ENCODE measurements at places on chromosomes 12 and 14. TPM values are rescaled to one million over a fixed set of nuclear protein-coding genes. Genes with fewer than 3 reads are reported as not detected.

DNA sequence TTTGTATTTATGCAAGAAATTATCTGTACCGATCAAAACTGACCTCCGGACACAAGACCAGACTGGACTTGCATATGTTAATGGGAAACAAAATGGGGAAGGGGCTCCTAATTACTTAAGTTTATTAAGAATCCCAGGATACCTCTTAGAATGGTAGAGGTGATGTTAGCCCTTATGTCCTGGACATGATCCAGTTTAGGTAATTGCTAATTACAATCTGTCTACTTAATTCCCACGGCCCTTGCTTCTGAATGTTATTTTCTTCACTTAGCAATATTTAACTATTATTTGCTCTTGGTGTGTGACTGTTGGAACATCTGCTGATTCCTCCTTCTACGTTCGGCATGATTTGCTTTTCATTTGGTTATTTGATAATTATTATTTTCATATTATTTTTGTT lies 644.0 kb downstream of the DIO2 start:
- no peak overlapping the region for H3K4me3 ChIP-seq
- no peaks in the 10 kb centered on the region for H3K27me3 ChIP-seq
- no peak overlapping the region for H3K27ac ChIP-seq
- no peak for DNase-seq

DNA sequence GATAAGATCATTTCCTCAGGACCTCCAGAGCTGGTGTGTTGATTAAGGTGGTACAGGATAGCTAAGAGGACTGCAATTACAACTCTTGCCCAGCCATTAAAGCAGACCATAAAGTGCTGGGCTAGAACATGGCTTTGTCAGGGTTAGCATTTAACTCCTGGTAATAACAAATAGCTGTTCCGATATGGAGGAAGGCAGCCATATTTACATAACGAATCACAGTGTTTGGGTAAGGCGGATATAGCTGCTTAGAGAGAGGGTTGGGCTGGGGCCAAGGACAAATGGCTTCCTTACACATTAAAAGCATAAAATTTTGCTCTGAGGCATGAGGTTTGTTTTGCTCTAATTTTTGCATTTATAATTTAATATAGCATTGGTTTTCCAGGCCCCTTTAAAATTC lies 297.7 kb upstream of the DDHD1 start:
- no peak overlapping the region for H3K4me3 ChIP-seq
- no peak for DNase-seq
- H3K36me3 ChIP-seq: no peaks in the 10 kb centered on the region
- no peaks in the 10 kb centered on the region for H3K27me3 ChIP-seq
- H3K27ac ChIP-seq: no peak overlapping the region
- H3K4me1 ChIP-seq: no peaks in the 10 kb centered on the region

GRCh38 chr14:94213741-94214140 lies 39.6 kb downstream of the PPP4R4 start:
- H3K36me3 ChIP-seq: no peaks in the 10 kb centered on the region
- H3K4me3 ChIP-seq: no peak overlapping the region
- H3K27me3 ChIP-seq: peaks cover 7% of the 10 kb centered on the region
- no peaks in the 10 kb centered on the region for H3K4me1 ChIP-seq

GRCh38 chr12:121017966-121018491 lies 1.7 kb upstream of the C12orf43 start:
- peaks cover 32% of the 10 kb centered on the region for H3K36me3 ChIP-seq
- peaks cover 19% of the 10 kb centered on the region for H3K4me1 ChIP-seq
- H3K4me3 ChIP-seq: no peak overlapping the region

GRCh38 chr12:7747246-7747645 lies at the start of gene CLEC4C:
Gene CLEC4C, minus strand, starts transcription at chr12:7747375. Its CDS starts 27 bp downstream, at chr12:7747348.
- H3K4me1 ChIP-seq: peaks cover 8% of the 10 kb centered on the region
- H3K4me3 ChIP-seq: no peak within 1 kb of the TSS
- no peaks in the 10 kb centered on the region for H3K36me3 ChIP-seq
- no peak within 1 kb of the TSS for H3K27ac ChIP-seq

DNA sequence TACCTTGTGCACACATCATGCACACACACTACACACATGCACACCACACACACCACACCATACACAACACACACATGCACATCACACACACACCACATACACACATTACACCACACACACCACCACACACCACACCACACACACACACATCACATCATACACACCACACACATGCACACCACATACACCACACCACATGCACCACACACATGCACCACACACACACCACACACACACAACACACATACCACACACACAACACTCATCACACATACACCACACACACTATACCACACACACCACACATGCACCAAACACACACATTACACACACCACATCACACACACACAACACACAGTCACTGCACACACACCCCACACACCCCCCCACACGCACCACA lies 38.1 kb downstream of the SDR9C7 start:
- H3K36me3 ChIP-seq: no peaks in the 10 kb centered on the region
- peaks cover 2% of the 10 kb centered on the region for H3K4me1 ChIP-seq
- H3K27me3 ChIP-seq: peaks cover 8% of the 10 kb centered on the region
- H3K27ac ChIP-seq: no peak overlapping the region
- no peak for DNase-seq

DNA sequence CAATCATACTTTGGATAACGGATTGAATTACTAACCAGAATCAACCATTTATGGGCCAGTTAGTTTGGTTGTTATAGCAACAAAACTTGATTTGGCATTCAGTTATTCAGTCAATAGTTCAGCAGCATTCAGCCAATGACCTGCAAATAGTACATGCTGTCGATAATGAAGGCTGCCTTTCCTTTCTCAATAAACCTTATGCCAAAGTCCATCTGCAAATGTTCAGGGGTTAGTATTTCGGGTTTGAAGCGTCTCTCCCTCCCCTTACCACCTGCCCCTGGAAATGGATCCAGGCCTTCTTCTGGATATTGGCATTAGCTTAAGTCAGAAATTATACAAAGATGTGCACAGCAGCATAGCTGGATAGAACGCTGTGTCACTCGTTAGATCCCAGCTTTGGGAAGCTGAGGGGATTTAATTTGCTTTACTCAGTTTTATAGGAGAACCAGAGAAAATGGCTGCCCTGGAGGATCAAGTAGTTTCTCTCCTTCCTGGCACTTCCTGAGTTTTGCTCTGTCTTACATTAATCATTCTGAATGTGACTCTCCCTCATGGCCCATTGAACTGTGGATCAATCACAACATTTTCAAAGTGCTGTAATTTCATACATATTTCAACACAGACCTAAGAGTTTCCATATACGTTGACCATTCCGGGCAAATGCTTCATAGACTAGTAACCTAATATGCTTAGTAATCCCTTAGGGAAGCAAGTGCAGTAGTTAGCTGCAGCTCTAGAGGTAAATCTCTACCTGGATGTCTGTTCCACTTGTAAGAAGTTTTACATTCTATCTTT lies 46.7 kb upstream of the PTPRR start:
- no peak for DNase-seq
- no peaks in the 10 kb centered on the region for H3K27me3 ChIP-seq
- no peak overlapping the region for H3K4me3 ChIP-seq
- H3K36me3 ChIP-seq: no peaks in the 10 kb centered on the region
- H3K4me1 ChIP-seq: no peaks in the 10 kb centered on the region

GRCh38 chr14:55789406-55789805 lies 209.4 kb downstream of the KTN1 start:
- H3K4me1 ChIP-seq: no peaks in the 10 kb centered on the region
- no peak overlapping the region for H3K4me3 ChIP-seq
- no peak for DNase-seq
- H3K36me3 ChIP-seq: no peaks in the 10 kb centered on the region
- H3K27ac ChIP-seq: no peak overlapping the region
- H3K27me3 ChIP-seq: peaks cover 13% of the 10 kb centered on the region

- no peaks in the 10 kb centered on the region for H3K36me3 ChIP-seq
- no peak for DNase-seq
- no peaks in the 10 kb centered on the region for H3K27me3 ChIP-seq
- no peaks in the 10 kb centered on the region for H3K4me1 ChIP-seq
These were observed 520.1 kb downstream of the RMST start for GRCh38 chr12:97982684-97983083.

DNA sequence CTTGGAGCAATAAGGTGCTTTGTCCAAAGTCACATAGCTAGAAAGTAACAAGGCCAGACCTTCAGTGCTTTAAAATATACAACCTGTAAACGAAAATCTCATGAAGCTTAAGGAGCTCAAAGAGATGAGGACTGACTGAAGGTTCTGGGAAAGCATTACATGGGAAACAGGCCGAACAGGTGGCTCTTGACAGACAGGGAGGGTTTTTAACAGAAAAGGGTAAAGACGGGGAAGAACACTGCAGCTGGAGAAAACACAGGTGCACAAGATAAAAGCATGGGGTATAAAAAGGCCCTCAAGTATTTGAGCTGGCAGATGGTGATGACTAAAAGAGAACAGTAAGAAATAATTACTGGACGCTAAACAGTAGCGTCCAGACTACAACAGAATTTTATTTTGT lies 257.2 kb downstream of the NELL2 start:
- H3K27ac ChIP-seq: no peak overlapping the region
- DNase-seq: no peak
- H3K36me3 ChIP-seq: no peaks in the 10 kb centered on the region
- no peaks in the 10 kb centered on the region for H3K4me1 ChIP-seq
- H3K4me3 ChIP-seq: no peak overlapping the region

DNA sequence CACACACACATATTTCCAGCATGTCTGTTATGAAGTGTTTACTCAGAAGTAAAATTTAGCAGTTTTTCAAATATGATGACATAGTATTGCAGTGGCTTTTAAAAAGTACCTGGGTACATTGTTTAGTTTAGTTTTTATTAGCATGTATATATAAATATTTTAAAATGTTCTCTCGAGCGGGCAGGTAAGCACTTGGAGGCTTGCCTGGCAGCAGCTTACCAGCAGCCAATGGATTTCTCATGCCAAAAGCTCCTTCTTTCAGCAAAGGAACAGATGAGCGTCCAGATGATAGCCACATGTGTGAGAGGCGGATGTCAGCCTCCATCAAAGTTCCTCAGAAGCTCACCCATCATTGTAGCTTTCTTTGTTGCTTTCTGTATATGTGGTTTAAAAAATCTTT lies 57.2 kb upstream of the LRIG3 start:
- no peaks in the 10 kb centered on the region for H3K4me1 ChIP-seq
- no peak overlapping the region for H3K27ac ChIP-seq
- DNase-seq: no peak
- H3K36me3 ChIP-seq: no peaks in the 10 kb centered on the region
- no peak overlapping the region for H3K4me3 ChIP-seq

- no peak overlapping the region for H3K4me3 ChIP-seq
- H3K27ac ChIP-seq: no peak overlapping the region
- no peaks in the 10 kb centered on the region for H3K4me1 ChIP-seq
- peaks cover 34% of the 10 kb centered on the region for H3K36me3 ChIP-seq
These were observed 52.3 kb downstream of the IPO8 start for GRCh38 chr12:30643366-30643765.

DNA sequence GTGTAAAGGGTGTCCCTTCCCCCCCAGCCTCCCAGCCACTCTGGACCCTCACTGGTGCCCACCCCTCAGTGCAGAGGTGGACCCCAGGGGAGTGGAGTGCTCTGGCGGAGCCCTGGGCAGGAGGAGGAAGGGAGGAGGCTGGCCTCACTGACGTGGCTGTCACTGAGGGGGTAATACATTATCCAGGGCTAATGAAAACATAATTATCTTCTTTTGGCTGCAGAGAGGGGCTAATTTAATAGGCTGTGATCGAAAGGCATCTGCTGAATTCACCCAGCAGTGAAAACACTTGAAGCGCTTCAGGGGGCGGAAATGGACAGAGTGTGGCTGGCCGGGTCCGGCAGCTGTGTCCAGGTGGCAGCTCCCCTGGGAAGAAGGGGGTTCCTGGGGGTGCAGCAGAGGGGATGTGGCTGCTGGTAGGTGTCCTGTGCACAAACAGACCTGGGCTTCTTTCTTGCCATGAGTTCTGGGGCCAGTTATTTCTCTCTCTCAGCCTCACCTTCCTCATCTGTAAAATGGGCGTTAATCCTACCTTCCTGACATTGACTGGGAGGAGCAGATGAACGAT lies 3.7 kb upstream of the NOS1 start:
- H3K27me3 ChIP-seq: peaks cover 32% of the 10 kb centered on the region
- DNase-seq: no peak
- H3K36me3 ChIP-seq: no peaks in the 10 kb centered on the region
- H3K4me3 ChIP-seq: no peak overlapping the region

Gene RHEBL1
- 14.9 TPM for total RNA-seq

Gene CD4
- 1.8 TPM for total RNA-seq

Gene GARIN6
- total RNA-seq: not detected

Gene DPY19L2
- 5.2 TPM for total RNA-seq

Gene MGAT4C
- total RNA-seq: not detected

Gene GPRC5D
- not detected for total RNA-seq

Gene IRAK3
- total RNA-seq: 0.20 TPM

Gene CD163
- not detected for total RNA-seq

Gene SINHCAF
- total RNA-seq: 120 TPM

Gene C12orf56
- total RNA-seq: not detected

Gene B4GALNT1
- 8.2 TPM for total RNA-seq
